ENCODE measurements at places on chromosomes 12 and 14.

DNA sequence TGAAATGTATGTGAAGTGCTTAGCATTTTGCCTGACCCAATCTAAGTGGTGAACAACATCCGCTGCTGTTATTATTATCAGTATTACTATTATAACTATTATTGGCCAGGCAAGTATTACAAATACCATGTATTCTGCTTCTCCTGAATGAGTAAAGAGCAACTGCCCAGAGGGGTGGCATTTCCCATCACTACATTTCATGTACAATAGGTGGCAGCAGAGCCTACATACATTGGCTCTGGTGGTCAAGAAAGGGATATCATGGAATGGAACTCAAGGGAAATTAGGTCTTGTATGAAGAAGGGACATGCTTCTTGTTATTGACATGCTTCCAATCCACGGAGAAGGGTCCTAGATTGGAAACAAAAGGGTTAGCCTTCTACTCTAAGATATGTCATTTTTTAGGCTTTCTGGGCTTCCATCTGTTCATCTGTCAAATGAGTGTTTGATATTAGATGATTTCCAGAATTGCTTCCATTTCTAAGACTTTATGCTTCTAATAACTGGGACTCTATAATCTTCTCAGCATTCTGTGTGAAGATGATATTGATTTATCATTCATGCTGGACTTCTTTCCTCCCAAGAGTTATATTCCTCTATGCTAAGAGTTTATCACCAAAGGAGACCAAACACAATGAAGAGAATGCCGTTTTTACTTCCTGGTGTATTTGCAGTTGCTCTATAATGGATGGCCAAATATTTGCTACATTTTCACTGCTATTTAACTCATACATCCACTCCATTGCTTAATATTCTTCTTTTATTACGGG lies 239.1 kb downstream of the SSPN start:
- peak; percentile 33 for DNase-seq

- DNase-seq, result no peak
These were observed 568.2 kb downstream of the DIO2 start for GRCh38 chr14:79643132-79643531.

GRCh38 chr12:28693565-28694219 lies 455.4 kb upstream of the FAR2 start:
- DNase-seq, result no peak

GRCh38 chr12:56723889-56724700 lies 1.0 kb downstream of the NACA start:
- no peak for DNase-seq

DNA sequence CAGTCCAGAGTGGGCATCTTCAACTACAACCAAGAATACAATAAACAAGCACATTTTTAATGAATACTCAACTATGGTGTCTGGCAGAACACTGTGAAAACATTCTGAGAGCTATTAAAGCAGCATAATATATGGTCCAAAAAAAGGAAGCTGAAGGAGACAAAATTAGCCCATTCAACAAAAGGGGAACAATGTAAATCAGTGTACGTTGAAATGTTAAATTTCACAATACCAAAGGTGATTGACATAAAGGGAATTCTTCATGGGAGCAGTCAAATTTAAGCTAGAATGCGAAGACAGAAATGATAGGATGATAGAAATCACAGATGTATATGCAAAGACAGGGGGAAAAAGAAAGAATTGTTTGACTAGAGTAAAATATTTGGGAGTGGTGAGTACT lies 41.3 kb upstream of the SYCP3 start:
- DNase-seq, result no peak

DNA sequence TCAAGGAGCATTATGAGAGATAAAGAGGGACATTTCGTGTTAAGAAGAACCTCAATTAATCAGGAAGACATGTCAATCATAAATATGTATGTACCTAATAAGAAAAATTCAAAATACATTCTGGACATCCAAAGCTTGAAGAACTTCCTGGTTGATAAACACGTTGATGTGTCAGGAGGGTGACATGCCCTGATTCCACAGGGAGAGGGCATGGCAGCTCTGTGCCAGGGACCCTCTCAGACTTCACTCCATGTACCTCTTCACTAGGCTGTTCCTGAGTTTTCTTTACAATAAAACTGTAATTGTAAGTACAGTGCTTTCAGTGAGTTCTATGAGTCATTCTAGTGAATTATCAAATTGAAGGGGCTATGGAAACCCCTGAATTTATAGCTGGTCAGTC lies 163.5 kb downstream of the CFAP54 start:
- DNase-seq, result no peak

- no peak for DNase-seq
These were observed 32.9 kb downstream of the C14orf132 start for GRCh38 chr14:96072076-96072475.

DNA sequence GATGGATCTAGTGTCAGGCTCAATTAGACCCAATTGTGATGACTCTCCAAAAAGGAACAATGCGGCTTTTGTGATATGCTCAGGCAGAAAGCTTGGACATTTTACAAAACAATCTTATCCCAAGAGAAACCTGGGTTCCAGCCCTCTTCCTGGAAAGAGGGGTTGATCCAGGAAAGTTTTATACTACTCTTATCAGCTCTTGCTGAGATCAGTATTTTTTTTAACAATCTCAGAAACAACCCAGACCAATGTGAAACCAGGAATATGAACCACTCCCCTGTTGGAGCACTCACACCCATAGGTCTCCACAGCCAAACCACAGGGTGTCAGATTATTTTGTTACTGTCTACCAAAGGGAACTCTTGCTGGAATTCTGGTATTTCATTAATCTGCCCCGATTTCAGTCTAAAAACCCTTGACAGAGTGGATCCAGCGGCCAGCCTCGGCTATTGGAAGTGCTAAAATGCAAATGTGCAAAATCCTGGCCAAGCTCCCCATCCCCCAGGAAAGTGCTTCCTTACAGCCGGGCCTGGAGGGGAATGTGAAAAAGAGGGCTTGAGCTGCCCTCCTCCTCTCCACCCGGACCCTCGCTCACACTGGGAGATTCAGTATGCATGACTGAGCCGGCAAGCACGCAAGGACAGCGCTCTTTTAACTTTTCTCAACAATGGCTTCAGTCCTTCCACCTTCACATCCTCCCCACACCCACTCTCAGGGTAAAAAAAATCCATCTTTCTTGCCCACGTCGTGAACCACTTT lies 4.0 kb downstream of the FBXL14 start:
- DNase-seq, result no peak

DNA sequence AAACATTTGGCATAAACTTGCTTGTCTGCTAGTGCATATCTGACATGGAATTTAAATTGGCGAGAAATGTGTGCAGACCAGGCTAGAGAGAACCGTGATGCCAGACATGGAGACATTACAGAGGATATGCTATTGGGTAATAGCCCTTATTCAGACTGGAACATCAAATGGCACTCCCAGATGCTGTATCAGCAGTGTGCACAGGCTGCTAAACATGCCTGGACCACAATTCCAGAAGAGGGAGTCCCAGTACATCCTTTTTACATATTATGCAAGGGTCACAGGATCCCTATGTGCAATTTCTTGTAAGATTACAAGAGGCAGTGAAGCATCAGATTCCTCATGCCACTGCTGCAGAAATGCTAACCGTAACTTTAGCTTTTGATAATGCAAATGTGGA lies 354.5 kb upstream of the FOXG1 start:
- DNase-seq, result no peak

- no peak for DNase-seq
These were observed 143.5 kb downstream of the PAX9 start for GRCh38 chr14:36805131-36805559.

GRCh38 chr14:58770491-58770982 lies 132.8 kb downstream of the DACT1 start:
- DNase-seq, result no peak

DNA sequence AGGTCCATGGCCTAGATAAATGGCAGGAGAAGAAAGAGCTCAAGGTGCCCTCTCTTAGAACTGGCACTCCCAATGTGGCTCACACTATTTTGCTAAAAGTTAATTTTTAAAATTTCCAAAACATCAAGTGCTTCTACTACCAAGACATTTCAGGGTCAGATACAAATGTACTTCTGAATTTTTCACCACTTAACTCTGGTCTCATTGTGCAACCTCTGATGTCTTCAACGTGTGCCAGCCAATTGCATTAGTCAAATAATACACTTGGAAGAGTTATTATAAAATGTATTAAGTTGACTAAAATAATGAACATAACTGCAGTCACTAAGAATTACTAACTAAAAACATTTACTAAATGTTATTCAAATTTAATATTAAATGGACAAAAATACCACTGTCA lies 41.3 kb downstream of the SLC25A47 start:
- no peak for DNase-seq

- no peak for DNase-seq
These were observed 141.3 kb downstream of the TSPAN9 start for GRCh38 chr12:3218228-3219171.

- no peak for DNase-seq
These were observed 89.9 kb downstream of the TBX5 start for GRCh38 chr12:114316076-114316475.

DNA sequence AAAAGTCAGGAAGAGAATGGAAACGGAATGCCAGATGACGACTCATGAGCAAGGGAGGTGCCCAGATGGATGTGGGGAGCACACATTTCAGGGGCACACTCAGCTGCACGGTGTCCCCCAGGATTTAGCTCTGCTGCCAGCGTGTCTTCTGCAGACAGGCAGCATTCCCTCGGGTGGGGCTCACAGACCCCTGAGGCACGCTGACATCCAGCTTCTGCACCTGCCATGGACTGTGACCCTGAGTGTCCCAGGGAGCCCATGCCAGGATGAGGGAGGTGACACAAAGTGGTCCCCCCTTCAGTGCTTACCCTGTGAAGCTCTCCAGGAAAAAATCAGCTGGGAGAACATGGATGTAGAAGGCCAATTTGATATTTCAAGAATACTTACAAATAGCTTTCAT lies 84.2 kb downstream of the PIWIL1 start:
- DNase-seq, result no peak

GRCh38 chr14:75318353-75318752 lies 39.7 kb downstream of the FOS start:
- DNase-seq, result no peak

GRCh38 chr12:5258926-5259325 lies 173.0 kb upstream of the NTF3 start:
- no peak for DNase-seq

DNA sequence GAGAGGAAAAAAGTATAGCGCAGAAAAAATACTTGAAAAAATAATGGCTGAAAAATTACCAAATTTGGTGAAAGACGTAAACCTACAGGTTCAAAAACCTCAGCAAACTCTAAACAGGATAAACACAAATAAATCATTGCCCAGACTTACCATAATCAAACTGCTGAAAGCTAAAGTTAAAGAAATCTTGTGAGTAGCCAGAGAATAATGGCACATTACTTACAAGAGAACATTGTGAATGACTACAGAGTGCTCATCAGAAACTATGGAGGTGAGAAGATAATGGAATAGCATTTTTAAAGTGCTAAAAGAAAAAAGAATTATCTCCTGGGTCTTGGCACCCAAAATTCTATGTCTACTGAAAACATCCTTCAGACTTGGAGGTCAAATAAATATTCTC lies 36.0 kb downstream of the ATF1 start:
- no peak for DNase-seq

DNA sequence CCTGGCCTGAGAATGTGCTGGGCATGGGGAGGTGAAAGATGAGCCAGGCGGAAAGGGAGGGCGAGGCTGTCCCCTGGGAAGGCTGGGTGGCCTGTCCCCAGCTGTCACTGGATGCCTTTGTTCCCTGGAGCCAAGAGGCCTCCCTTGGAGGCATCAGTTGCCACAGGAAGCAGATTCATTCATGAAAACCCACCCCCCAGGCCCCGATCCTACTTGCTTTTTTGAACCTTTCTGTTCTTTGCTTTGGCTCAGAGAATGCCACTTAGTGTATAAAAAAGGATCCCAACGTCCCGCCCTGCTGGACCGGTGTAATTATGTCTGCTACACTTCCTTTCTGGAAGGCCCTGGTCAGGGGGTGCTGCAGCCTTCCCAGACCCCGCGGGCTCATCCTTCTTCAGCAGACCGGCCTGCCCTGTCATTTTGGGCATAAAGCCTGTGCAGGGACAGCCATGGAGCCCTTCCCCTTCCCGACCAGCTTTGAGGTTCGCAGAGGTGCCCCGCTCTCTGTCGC lies 220.2 kb downstream of the SLC41A2 start:
- no peak for DNase-seq

DNA sequence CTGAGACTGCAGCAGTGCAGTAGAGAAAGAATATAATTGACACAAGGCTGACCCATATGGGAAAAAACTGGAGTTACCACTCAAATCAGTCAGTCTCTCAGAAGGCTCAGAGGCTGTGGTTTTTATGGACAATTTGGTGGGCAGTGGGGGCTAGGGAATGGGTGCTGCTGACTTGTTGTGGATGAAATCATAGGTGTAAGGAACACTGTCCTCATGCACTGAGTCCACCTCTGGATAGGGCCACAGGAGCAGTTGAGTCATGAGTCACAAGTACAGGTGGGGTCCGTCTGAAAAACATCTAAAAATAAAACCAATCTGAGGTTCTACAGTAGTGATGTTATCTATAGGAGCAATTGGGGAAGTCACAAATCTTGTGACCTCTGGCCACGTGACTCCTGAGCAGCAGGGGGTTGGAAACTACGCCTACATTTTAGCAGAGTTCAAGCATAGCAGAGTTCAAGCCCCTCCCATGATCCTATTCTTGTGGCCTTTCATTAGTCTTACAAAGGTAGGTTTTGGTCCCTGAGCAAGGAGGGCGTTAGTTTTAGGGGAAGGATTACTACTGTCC lies 18.1 kb upstream of the SGPP1 start:
- peak; percentile 5 for DNase-seq

DNA sequence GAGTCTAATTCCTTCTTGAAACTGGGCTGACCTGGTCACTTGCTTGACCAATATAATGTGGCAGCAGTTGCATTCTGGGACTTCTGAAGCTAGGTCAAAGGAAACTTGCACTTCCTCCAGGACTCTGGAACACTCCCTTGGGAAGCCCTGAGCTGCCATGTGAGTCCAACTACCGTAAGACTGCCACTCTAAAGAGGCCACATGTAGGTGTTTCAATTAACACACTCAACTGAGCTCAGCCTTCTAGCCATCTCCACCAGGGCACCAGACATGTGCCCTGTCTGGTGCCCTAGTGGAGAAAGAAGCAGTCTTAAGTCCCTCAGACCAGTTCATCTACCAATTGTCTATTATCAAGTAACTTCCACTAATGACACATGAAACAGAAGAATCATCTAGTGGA lies 6.1 kb upstream of the TEP1 start:
- DNase-seq, result no peak

- no peak for DNase-seq
These were observed 157.0 kb downstream of the FLRT2 start for GRCh38 chr14:85686908-85687307.

GRCh38 chr12:93524386-93525133 lies 47.9 kb upstream of the SOCS2 start:
- DNase-seq, result no peak

- DNase-seq, result no peak
These were observed 3.3 kb upstream of the POP5 start for GRCh38 chr12:120584343-120585149.

DNA sequence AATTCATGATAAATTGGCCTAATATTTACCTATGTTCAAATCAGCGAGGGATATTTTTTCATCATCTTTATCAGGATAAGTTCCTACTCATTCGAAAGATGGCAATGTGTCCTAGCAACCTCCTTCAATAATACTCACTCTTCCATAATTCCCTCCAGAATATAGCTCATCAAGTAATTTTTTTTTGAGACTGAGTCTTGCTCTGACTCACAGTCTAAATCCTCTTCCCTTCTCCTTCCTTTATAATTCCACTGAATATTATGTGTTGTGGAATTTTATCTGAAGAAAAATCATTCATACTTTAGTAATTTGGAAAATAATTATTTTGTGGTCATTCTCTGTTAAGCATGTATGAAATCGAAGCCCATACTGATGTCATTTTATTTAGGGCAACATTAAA lies 663.8 kb downstream of the FLRT2 start:
- no peak for DNase-seq

Data from Jurkat, Clone E6-1 (cell line).